ENCODE measurements at places on chromosomes 5 and 9.

- DNase-seq = no peak
Measured at GRCh38 chr5:143791848-143792731, 19.9 kb upstream of the HMHB1 start.

GRCh38 chr5:124477062-124477461 is 269.4 kb downstream of the ZNF608 start:
- DNase-seq = no peak

DNA sequence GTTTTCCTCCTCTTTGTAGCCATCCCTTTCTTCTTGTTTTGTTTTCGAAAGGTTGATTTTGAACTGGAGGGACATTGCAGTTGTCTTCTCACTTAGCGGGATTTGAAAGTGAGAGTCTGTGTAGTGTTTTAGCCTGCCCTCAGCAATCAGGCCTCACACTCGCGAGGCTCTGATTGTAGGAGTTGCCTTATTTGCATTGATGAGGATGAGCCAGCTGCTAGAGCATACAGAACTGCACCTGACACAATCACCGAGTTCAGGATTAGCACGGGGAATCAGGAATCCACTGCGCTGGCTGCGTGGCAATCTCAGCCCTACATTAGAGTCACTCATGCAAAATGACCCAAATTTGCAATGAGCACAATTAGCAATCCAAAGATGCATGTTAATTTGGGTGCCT is 122.5 kb upstream of the TMEM161B start:
- DNase-seq = no peak

GRCh38 chr9:23492126-23493002 is 333.7 kb downstream of the ELAVL2 start:
- DNase-seq = no peak

DNA sequence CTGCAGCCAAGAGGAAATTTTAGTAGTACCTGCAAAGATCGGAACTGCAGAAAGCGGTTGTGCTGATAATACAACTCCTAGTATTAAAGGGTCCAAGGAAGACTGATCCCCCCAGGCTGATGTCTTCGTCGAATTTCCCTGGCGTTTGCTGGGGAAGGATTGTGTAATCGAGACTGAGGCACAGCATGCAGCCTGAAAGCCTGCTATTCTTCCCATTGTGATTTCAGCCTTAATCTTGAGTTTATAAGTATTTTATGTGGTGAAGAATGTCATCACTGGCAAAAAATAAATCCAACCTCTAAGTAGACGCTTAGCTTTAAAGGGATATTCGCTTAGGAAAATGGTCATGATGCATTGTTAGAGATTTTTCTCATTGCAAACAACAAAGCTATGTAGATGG is 21.3 kb upstream of the LMX1B start:
- DNase-seq = no peak

- DNase-seq = no peak
Measured at GRCh38 chr9:15735083-15735857, 182.4 kb downstream of the CCDC171 start.

DNA sequence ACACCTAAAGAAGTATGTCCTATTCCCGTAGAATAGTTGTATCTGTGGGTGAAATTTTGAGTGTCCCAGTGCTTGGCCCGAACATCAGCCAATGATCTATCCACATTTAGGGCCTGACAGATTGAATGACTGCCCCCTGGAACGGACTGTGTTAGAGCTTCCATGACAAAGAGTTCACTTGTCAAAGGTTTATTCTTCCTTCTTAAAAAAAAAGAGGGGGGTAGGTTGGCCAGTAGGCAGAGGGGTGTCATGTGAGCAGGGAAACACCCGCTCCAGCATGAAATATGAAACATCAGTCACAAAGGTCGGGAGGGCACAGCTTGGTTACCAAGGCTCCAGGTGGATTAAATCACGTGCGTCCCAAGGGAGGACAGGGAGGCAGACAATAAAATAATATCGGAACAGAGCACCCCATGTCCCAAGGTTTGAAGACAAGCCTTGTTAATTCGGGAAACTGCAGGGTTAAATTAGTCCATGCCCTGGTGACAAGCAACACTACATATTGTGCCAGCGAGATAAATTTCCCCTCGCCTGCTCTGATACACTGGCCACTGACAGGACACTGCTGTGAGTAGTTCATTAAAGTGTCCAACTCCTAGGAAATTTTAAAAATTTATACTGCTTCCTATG is 401.2 kb downstream of the IRX1 start:
- DNase-seq = no peak

DNA sequence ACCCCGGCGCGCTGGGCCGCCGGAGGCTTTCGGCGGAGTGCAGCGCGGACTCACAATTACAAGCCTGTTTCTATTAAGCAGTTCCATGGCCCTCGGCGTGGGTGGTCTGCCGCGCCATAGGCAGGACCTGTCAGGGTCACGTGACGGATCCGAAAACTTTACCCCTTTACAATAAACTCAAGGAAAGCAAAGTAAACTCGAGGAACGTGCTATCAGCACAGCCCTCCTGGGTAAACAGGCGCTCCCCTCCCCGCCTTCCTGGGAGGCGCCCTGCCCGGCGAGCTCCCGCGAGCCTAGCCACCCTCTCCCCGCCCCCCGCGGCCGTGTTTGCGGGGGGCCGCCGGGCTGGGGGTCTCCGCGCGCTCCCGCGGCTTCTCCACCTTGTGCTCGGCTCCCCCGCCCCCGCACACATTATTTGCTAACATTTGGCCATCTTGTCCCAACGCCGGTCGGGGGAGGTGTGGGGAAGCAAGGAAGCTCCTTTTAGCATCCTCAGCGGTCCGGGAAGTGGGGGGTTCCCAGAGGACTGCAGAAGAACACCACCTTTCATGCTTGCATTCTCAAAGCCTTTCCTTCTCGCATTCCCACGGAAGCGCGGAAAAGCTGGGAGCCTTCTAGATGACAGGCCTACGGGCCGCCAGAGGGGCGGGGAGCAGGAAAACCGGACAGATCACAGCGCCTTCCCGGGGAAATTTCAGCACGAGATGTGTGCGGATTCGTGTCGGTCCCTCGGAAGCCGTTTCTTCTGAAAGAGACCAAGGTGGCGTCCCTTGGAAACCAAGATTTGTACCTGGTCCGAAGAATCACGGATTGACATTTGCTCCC is at the start of gene PTCH1:
Gene PTCH1 (minus strand): TSS at position 238 of the 825 bp plus-strand sequence.
- no peak for DNase-seq

- DNase-seq = no peak
Measured at GRCh38 chr5:153718713-153719112, 228.2 kb downstream of the GRIA1 start.

- no peak for DNase-seq
Measured at GRCh38 chr5:142900927-142901326, 130.8 kb downstream of the ARHGAP26 start.

GRCh38 chr5:39379693-39380092 is 15.4 kb upstream of the C9 start:
- no peak for DNase-seq

DNA sequence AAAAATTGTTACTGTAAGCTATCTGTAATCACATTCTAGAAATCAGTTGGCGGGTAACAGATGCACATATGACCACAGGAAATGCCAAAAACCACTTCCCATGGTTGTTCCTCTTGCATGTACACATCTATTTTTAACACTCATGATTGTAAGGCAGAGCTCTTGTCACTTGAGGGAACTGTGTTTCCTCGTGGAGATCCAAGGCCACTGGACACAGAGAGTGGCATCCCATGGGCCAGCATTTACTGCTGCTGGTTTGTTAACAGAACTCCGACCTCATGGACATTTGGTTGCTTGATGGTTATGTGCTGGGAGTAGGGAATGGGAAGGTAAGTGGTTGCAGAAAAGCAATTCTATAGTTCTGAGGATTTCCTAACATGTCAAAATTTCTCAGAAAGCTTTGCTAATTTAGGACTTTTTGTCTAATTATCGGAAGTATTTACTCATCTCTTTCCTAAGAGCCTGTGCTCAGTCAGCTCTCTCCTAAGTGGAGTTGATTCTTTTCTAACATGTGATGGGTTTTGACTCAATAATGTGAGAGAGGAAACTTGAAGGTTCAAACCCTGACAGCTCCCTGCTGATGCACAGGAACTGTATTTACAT is 202.0 kb upstream of the NR3C1 start:
- DNase-seq = no peak

DNA sequence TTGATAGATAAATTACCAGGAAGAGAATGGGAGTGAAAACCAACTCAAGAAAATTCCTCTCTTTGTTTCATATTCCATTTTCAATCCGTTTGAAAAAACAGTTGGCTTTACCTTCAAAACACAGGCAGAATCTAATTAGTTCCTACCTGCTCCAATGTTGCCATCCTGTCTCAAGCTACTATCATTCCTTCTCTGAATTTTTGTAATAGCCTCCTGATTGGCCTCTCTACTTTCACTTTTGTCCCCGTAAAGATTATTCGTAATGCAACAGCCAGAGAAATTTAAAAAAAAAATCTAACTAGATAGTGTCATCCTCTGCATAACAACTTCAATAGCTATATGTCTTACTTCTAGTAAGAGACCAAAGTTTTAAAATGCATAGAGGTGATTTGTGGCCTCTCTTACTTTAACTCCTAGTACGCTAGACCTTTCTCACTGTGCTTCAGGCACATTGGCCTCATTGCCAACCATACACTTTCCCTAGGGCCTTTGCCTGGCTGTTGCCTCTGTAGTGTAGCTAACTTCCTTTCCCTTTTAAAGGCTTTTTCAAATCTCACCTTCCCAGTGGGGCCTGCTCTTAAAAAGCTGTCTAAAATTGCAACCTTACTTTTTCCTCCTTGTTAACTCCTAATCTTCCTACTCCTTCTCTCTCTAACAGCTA is 311.3 kb upstream of the GRIN3A start:
- DNase-seq = no peak

- no peak for DNase-seq
Measured at GRCh38 chr9:127694890-127695720, 11.7 kb upstream of the CFAP157 start.

- DNase-seq = no peak
Measured at GRCh38 chr5:2039180-2039531, 156.4 kb upstream of the IRX4 start.

DNA sequence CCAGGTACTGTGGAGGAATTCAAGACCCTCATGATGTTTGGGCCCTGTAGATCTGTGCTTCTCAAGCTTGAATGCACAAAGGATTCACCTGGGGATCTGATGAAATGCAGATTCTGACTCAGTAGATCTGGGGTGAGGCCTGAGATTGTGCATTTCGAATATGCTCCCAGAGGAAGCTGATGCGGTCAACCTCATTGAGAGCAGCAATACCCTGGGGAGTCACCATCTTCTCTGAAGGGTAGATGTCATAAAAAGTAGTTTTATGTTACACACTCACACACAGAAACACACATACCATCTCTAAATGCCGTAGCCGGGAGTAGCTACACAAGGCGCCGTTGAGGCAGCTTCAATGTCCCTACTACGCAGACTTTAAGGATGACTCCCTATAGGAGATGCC is 55.8 kb upstream of the CPEB4 start:
- no peak for DNase-seq

GRCh38 chr5:128304088-128304487 is 220.5 kb downstream of the SLC12A2 start:
- no peak for DNase-seq

DNA sequence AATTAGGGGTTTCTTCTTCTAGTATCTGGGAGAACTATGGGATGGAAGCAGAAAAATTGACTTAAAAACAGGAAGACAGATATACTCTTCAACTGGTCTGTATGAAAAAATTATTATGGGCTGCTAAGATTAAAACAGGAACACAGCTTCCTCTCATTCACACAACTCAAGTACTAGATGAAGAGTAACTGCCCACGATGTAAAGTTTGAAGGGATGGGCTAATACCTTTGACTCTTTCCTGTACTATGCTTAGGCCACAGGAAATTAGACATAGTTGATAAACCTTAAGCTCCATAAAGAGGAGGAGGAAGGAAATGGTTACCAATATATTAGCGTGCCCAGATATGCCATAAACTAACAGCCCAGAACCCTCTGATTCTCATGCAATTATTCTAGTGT is 88.6 kb downstream of the ANKRD31 start:
- DNase-seq = no peak

DNA sequence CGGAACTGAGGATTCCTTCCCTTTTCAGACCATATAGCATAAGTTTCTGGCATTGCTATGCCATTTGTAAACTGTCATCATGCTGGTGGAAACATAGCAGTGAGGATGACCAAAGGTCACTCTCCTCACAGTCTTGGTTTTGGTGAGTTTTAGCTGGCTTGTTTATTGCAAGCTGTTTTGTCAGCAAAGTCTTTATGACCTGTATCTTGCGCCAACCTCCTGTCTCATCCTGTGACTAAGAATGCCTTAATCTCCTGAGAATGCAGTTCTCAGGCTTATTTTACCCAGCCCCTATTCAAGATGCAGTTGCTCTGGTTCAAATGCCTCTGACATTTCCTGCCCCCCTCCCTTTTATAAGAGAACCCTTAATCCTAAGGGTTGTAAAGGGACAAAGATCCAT is 26.7 kb upstream of the GRIA1 start:
- DNase-seq = no peak

- no peak for DNase-seq
Measured at GRCh38 chr9:69667306-69667705, 4.9 kb downstream of the APBA1 start.

- DNase-seq = no peak
Measured at GRCh38 chr9:36843964-36844363, 190.1 kb downstream of the PAX5 start.

DNA sequence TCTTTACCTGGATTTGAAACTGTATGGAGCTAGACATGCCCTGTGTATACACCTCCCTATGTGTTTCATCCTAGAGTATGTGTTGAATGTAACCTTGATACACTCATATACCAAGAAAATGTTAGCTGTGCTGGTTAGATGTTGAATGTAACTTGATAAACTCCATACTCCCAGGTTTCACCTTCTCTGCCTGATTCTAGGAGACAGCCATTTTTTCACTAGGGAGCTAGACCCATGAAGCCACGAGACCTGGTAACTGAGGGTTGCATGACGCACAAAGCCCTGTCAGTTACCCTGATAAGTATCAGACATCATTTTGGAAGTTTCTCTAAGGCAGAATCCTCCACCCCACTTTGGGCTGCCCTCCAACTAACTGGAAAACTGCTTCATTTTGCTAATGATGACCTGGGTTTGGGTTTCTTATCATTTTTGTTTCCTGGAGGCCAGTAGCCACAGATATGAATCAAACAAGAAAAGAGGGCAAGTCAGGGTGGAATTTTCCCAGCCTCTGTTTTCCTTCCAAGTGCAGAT is 478.5 kb upstream of the KIF2A start:
- no peak for DNase-seq

DNA sequence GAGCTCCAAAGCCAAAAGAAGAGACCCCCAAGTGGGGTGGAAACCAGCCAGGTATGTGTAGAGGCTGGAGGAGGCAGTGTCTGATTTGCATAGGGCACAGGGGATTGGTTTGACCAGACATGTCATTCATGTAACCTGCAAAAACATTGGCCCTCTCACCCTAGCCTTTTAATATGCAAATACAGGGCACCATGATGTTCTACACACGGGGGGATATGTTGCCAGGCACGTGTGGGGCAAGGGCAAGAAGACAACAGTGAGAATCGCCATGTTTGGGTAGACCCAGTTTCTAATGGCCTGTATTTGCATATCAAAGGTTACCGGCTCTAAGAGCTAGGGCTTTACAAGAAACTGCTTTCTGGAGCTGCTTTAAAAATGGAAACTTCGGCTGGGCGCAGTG is 208.9 kb downstream of the GOLPH3 start:
- no peak for DNase-seq

GRCh38 chr9:104412238-104412637 is 91.8 kb upstream of the OR13F1 start:
- DNase-seq = no peak

GRCh38 chr5:124262470-124262869 is 484.0 kb downstream of the ZNF608 start:
- no peak for DNase-seq
